ENCODE measurements at places on chromosomes 3 and 15.

- DNase-seq = no peak
Observed at GRCh38 chr15:44636976-44637375, 26.5 kb downstream of the SPG11 start.

GRCh38 chr15:83764201-83764838 lies 110.4 kb downstream of the ADAMTSL3 start:
- DNase-seq = no peak

DNA sequence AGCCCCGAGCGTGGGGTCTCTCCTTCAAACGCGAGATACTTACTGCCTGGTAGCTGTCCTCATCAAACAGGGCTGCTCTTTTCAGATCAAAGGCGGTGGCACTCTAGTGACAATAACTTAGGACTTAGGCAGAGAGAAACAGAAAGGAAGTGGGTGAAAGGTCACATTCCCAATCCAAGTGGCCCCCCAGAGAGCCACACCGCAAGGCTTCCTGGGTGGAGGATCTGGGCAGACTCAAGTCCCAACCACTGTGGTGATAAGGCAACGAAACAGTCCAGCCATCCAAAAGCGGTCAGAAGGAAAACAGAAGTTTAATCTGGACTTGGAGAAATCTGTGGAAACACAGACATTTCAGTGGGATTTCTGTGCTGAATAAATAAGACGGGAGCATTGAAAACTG lies 227.2 kb downstream of the ADAMTS17 start:
- peak; percentile 48 for DNase-seq

- DNase-seq = no peak
Observed at GRCh38 chr3:185702262-185703225, 116.4 kb downstream of the SENP2 start.

DNA sequence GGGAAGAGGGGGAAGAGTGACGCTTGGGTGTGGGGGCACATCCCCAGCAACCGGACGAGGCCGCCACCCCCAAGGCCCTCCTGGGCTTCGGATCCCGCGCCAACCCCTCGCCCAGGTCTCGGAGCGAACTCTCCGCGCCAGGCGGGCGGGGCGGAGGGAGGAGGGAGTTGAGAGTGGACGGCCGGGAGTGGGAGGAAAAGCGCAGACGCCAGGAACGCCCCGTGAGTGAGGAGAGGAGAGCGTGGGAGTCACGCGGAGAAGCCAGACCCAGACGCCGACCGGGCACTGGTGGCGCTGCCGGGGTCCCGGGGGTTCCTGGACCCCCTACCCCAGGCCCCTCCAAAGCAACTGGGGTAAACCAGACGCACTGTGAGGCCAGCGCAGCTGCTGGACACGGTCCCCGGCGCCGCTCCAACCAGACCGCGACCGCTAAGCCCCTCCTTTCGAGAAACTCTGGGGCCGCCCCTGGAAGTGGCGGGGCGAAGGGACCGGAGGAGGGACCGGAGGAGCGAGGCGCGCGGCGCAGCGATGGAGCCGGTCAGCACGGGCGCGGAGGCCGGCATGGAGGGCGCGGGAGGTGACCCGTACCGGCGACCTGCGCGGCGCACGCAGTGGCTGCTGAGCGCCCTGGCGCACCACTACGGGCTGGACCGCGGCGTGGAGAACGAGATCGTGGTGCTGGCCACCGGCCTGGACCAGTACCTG lies at the start of gene EFCC1:
TSS of gene EFCC1 (plus strand) at position 204 of the 705 bp plus-strand sequence. CDS start at position 529, 325 bp downstream.
- DNase-seq = no peak

DNA sequence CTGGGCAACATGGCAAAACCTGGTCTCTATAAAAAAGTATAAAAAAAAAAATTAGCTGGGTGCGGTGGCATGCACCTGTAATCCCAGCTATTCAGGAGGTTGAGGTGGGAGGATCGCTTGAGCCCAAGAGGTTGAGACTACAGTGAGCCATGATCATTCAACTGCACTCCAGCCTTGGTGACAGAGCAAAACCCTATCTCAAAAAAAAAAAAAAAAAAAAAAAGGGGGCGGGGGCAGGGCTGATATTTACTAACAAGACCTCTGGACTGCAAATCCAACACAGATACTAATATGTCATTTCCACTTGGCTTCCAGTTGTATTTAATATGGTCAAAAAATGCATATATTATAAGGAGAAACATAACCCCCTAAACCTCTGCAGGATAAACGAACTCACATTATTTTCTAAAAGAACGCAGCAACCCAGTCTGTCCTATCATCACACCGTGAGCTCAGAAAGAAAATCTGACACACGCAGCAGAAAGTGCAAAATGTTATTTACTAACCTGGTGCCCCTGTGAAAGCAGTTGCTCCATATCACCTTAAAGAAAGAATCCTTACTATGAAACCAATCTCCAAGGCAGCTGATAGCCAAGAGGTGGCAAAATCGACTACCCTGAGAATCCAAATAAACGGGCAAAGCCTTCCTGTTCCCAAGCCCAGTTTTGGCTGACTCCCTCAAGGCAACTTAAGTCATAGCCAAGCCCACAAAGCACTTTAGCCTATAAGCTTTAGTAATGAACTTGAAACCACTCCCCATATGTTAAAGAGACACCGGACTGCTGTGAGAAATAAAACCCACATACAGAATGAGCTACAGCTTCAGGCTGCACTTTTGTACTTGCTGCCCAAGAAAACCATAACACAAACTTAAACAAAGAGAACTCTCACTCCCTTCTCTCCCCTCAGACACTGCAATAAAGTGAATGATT lies 39.3 kb downstream of the PLD1 start:
- peak; percentile 92 for DNase-seq

All from IMR-90 (cell line).